Endothelial cell of umbilical vein (primary cell): ENCODE measurements at places on chromosomes 7 and 10. TPM values are rescaled to one million over a fixed set of nuclear protein-coding genes. Genes with fewer than 3 reads are reported as not detected.

The ZNF488 gene
- 0.28 and 0.38 TPM in 2 replicates for total RNA-seq

The GAD2 gene
- total RNA-seq, result not detected in 2 replicates

DNA sequence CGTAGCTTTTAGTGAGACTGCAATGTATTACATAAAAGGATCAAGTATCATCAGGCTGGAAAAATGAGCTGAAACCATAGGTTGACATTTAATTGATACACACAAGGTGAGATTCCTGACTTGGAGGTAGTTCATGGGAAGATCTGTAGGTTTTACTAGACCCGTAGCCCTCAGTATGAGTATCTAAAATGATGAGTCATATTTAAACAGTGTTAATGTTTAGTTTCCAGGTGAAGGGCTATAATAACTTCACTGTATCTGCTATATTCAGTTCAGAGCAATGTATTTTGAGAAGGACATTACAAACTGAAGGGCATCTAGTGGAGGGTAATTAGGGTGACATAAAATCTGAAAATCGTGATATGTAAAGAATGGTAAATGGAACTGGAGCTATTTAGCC is 35.0 kb downstream of the ENTPD1 start:
- no peak overlapping the region for H3K4me3 ChIP-seq
- H3K36me3 ChIP-seq, result no peaks in the 10 kb centered on the region
- H3K27ac ChIP-seq, result no peak overlapping the region
- DNase-seq, result no peak
- no peaks in the 10 kb centered on the region for H3K27me3 ChIP-seq

DNA sequence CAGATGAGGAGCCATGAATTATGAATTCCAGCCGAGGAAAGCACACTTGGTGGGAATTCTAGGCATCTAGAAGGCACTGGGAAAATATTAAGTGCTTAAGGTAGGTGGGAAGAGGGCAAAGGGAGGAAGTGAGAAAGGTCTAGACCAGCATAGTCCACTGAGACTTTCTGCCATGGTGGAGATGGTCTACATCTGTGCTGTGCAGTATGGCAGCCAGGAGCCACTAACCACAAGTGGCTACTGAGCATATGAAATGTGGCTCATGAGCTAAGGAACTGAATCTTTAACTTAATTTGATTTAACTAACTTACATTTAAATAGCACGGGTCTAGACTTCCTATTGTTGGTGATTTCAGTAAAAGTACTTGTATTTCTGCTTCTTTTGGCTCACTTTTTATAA is 82.5 kb upstream of the SEM1 start:
- no peaks in the 10 kb centered on the region for H3K4me1 ChIP-seq
- H3K4me3 ChIP-seq, result no peak overlapping the region
- H3K27me3 ChIP-seq, result no peaks in the 10 kb centered on the region
- H3K36me3 ChIP-seq, result no peaks in the 10 kb centered on the region
- no peak overlapping the region for H3K27ac ChIP-seq
- no peak for DNase-seq

GRCh38 chr10:99996671-99997648 is 12.8 kb downstream of the DNMBP start:
- peak overlapping the region; percentile 52 for H3K27ac ChIP-seq
- peak; percentile 79 for DNase-seq
- H3K4me1 ChIP-seq, result peaks cover 43% of the 10 kb centered on the region

GRCh38 chr7:30028749-30029635 is 780 bp downstream of the PLEKHA8 start:
- peak overlapping the region; percentile 33 for H3K27ac ChIP-seq
- no peaks in the 10 kb centered on the region for H3K36me3 ChIP-seq
- H3K4me1 ChIP-seq, result peaks cover 39% of the 10 kb centered on the region
- peak overlapping the region; percentile 99 for H3K4me3 ChIP-seq

The PRLHR gene
- total RNA-seq, result not detected in 2 replicates

The SPOCK2 gene
- total RNA-seq, result 0.67 and 1.1 TPM in 2 replicates

The HSPB1 gene
- 1,711 and 1,748 TPM in 2 replicates for total RNA-seq

GRCh38 chr10:113301342-113301984 is 251.4 kb upstream of the HABP2 start:
- no peak overlapping the region for H3K27ac ChIP-seq
- DNase-seq, result no peak
- H3K27me3 ChIP-seq, result no peaks in the 10 kb centered on the region
- H3K4me3 ChIP-seq, result no peak overlapping the region
- no peaks in the 10 kb centered on the region for H3K4me1 ChIP-seq
- no peaks in the 10 kb centered on the region for H3K36me3 ChIP-seq

The ZCCHC24 gene
- 5.7 and 8.4 TPM in 2 replicates for total RNA-seq

The DGKI gene
- 0.14 and 0.51 TPM in 2 replicates for total RNA-seq

- H3K4me3 ChIP-seq, result no peak overlapping the region
- H3K27ac ChIP-seq, result no peak overlapping the region
- DNase-seq, result no peak
- H3K4me1 ChIP-seq, result peaks cover 43% of the 10 kb centered on the region
- no peaks in the 10 kb centered on the region for H3K36me3 ChIP-seq
Observed at GRCh38 chr10:86962981-86963310, 4.5 kb downstream of the SNCG start.

DNA sequence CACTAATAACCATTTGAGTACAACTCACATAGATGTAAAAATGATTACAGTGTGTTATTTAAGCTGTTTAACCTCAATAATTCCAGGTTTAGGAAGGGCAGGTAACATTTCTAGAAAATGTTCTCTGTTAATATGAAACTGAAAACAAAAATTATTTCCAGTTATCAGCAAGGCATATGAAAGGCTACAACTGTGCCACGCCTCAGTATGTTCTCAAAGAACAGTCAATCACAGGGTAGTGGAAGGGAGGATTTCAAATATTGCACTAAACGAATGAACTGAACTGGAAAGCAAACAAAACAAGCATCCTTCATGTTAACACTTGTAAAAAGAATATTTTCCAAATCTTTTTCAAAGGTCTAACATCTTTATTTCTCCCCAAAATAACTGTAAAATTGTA is 31.3 kb downstream of the ARHGAP19 start:
- no peak for DNase-seq
- no peak overlapping the region for H3K27ac ChIP-seq
- H3K27me3 ChIP-seq, result no peaks in the 10 kb centered on the region
- no peak overlapping the region for H3K4me3 ChIP-seq
- no peaks in the 10 kb centered on the region for H3K36me3 ChIP-seq
